Large intestine (tissue), 12 donors: ENCODE measurements at places on chromosomes 6 and 20. TPM values are rescaled to one million over a fixed set of nuclear protein-coding genes. Genes with fewer than 3 reads are reported as not detected.

GRCh38 chr6:45584127-45584526, 206.4 kb upstream of the SUPT3H start:
- DNase-seq = no peak

DNA sequence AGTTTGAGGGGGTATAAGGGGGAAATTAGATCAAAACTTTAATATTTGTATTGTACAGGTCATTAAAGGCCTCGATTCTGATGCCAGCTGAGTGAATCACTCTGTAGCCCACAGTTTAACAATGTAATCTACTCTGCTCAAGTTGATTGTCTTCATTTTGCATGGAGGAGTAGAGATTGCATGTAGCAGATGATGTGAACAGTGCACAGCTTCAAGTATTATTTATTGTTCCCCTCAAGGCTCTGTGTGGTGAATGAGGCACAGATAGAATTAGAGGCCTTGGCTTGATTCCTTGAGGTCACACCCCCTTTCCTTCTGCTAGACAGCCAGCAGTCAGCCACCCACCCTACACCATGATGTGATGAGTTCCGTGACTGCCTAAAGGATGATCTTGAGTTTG, 38.1 kb downstream of the TXLNB start:
- DNase-seq = no peak

GRCh38 chr6:25035512-25036435, 100.0 kb upstream of the RIPOR2 start:
- DNase-seq = no peak

GRCh38 chr6:164195278-164195941, 780.9 kb downstream of the QKI start:
- DNase-seq = no peak

DNA sequence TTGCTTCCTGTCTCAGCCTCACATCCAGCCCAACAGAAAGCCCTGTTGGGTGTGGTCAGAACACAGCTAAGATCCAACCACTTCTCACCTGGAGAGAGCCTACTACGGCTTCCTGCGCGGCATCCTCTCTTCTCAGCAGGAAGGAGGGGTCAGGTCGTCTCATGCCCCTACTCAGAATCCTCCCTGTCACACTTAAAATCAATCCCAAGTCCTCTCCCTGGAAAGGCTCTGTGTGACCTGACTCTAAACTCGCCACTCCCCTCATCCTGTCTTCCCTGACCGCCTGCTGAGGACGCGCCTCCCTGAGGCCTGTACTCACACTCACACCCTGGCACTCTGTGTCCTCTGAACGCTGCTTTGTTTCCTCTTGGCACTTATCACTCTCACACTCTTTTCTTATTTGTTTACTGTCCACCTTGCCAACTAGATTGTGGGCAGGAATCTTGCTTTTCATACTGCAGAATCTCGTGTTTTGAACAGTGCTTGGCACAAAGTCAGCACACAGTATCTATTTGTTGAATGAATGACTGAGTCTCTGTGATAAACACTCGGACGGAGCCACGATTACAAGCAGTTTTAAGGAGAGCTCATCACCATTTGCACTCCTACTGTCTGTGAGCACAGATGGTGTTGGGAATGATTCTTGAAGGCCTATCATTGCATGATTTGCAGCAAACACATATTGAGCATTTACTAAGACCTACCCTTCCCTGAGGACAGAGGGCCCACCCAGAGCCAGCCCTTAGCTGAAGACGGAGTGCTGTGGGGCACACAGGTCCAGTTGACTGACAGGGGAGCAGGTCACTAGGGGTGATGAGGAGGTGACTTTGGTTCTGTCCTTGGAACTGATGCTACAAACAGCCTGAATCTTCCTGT, 18.7 kb downstream of the RAB5IF start:
- no peak for DNase-seq

DNA sequence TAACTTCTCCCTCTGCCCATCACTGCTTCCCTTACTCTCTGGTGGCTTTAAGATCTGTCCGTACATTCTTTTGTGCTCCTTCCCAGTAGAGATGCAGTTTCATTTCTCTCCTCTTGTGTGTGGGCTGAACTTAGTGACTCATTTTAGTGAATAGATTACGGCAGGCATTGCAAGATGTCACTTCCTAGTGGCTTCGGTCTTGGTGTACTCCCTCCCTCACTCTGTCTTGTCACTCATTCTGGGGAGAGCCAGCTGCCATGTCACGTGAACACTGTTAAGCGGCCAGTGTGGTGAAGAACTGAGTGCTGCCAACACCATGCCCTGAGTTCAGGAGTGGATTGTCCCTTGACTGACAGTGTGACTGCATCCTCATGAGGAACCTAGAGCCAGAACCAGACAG, 115.9 kb downstream of the OTOR start:
- no peak for DNase-seq

- DNase-seq = no peak
Observed at GRCh38 chr6:90663873-90664272, 77.0 kb upstream of the MAP3K7 start.

GRCh38 chr6:43386492-43386891, 17.0 kb upstream of the ZNF318 start:
- DNase-seq = no peak

GRCh38 chr20:63223826-63224207, 7.9 kb upstream of the YTHDF1 start:
- DNase-seq = no peak

The MAP7 gene
- 37.2 TPM for polyA plus RNA-seq

The ARHGAP18 gene
- 52.8 TPM for polyA plus RNA-seq

The RAET1E gene
- polyA plus RNA-seq = 0.61 TPM

The TNNC2 gene
- polyA plus RNA-seq = 10.9 TPM

The DEFB113 gene
- not detected for polyA plus RNA-seq

The PYGB gene
- polyA plus RNA-seq = 35.1 TPM

The CFAP61 gene
- polyA plus RNA-seq = 0.36 TPM

The MLIP gene
- polyA plus RNA-seq = 0.66 TPM

The MMP24 gene
- polyA plus RNA-seq = 3.9 TPM

The BIRC7 gene
- polyA plus RNA-seq = 2.6 TPM

The SLC44A4 gene
- 157 TPM for polyA plus RNA-seq

The HTR1B gene
- 1.2 TPM for polyA plus RNA-seq
